ENCODE measurements at places on chromosomes 5 and 9.

GRCh38 chr5:83374547-83374946, 97.0 kb upstream of the VCAN start:
- ATAC-seq = no peak

GRCh38 chr9:7209016-7209715, 451.4 kb downstream of the KDM4C start:
- ATAC-seq = no peak

GRCh38 chr9:18891946-18892670, 140.9 kb downstream of the SAXO1 start:
- ATAC-seq = peak; percentile 27

- no peak for ATAC-seq
Measured at GRCh38 chr5:83219495-83219894, 142.1 kb downstream of the XRCC4 start.

DNA sequence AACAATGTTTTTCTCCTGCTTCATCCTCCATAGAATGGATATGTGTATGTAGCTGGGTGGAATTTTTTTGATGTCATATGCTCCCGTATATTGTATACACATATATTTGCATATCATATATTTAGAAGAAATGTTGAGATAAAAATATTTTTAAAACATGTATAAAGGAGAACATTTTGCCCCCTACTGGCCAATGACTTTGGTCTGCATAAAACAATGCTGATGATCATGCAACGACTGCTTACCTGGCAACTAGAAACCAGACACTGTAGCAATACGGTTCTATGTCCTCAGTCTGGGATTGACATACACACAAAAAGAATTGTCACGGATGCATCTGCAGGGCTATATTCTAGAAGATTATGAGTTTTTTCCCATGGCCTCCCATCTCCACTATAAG, 503.6 kb downstream of the ELAVL2 start:
- no peak for ATAC-seq

GRCh38 chr5:88553136-88553875, 284.7 kb upstream of the TMEM161B start:
- ATAC-seq = no peak

DNA sequence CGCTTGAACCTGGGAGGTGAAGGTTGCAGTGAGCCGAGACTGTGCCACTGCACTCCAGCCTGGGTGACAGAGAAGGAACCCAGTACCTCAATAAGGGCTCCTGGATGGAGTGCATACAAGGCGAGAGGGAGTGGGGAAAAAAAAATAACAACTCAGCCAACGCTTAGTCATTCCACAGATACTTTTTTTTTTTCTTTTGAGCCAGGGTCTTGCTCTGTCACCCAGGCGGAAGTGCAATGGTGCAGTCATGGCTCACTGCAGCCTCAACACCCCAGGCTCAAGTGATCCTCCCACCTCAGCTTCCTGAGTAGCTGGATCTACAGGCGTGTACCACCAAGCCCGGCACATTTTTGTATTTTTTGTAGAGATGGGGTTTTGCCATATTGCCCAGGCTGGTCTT, 59.5 kb upstream of the GGTA1 start:
- ATAC-seq = no peak

DNA sequence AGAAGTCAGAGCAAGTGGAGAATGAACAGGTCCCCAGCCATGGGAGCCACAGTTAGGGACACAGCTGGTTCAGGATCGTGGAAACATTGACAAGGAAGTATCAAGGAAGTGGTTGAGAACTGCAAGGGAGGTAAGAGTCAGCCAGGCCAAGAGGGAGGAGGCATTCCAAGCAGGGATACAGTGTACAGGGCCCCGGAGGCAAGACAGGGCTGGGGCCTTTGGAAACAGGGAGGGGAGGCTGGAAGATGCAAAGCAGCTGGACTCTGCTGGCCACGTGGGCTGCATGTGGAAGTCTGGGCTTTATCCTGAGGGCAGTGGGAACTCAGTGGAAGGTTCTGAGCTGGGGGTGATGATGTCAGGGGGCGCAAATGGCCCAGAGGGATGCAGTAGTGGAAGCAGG, 14.2 kb downstream of the CCDC180 start:
- ATAC-seq = no peak

DNA sequence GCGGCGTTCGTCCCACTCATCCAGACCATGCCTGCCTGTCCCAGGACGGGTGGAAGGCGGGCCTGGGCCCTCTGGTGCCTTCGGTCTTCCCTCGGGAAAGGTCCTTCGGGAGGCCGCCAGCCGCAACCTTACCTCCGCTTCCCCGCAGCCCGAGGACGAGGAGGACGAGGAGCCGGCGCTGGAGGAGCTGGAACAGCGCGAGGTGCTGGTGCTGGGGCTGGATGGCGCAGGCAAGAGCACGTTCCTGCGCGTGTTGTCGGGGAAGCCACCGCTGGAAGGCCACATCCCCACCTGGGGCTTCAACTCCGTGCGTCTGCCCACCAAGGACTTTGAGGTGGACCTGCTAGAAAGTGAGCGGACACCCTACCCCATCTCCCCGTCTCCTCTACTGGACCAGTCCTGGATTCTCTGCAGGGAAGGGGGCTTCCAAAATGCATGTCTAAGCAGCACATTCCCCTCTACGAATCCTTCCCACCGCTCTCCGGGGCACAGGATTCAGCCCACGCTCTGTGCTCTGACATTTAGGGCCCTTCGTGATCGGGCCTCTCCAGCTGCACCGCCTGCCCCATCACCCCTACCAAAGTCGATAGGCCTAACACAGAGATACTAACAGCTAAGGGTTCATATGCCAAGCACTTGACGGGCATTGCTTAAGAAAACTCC, 1.1 kb downstream of the ARL10 start:
- no peak for ATAC-seq

DNA sequence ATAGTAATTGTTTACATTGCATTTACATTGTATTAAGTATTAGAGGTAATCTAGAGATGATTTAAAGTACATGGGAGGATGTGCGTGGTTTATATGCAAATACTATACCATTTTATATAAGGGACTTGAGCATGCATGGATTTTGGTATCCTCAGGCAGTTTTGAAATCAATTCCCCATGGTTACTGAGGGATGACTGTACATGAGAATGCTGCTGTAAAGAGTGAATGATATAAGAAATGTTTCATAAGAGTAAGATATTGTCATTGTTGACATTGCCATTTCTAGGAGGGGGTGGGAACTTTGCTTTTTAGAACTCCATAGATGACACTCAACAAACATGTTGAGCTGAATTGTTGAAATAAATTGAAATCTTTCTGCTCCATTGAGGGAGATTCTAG, 185.0 kb downstream of the SEMA6A start:
- ATAC-seq = no peak

GRCh38 chr5:119269061-119269944, 86.5 kb upstream of the TNFAIP8 start:
- ATAC-seq = peak; percentile 16

GRCh38 chr5:6766604-6767093, 53.4 kb downstream of the TENT4A start:
- peak; percentile 68 for ATAC-seq

- no peak for ATAC-seq
Measured at GRCh38 chr5:32645246-32645645, 59.9 kb downstream of the SUB1 start.

DNA sequence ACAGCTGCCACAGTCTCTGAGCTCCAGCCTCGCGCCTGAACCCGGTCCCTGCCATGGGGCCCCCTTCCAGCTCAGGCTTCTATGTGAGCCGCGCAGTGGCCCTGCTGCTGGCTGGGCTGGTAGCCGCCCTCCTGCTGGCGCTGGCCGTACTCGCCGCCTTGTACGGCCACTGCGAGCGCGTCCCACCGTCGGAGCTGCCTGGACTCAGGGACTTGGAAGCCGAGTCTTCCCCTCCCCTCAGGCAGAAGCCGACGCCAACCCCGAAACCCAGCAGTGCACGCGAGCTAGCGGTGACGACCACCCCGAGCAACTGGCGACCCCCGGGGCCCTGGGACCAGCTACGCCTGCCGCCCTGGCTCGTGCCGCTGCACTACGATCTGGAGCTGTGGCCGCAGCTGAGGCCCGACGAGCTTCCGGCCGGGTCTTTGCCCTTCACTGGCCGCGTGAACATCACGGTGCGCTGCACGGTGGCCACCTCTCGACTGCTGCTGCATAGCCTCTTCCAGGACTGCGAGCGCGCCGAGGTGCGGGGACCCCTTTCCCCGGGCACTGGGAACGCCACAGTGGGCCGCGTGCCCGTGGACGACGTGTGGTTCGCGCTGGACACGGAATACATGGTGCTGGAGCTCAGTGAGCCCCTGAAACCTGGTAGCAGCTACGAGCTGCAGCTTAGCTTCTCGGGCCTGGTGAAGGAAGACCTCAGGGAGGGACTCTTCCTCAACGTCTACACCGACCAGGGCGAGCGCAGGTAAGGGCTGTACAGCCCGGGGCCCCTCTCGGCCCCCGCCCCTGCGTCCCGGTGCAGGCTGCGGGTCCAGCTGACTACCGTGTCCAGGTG, 509 bp downstream of the LVRN start:
- no peak for ATAC-seq

- no peak for ATAC-seq
Measured at GRCh38 chr5:102271759-102272158, 24.3 kb downstream of the SLCO4C1 start.

GRCh38 chr9:134618833-134619447, 22.7 kb upstream of the COL5A1 start:
- no peak for ATAC-seq

DNA sequence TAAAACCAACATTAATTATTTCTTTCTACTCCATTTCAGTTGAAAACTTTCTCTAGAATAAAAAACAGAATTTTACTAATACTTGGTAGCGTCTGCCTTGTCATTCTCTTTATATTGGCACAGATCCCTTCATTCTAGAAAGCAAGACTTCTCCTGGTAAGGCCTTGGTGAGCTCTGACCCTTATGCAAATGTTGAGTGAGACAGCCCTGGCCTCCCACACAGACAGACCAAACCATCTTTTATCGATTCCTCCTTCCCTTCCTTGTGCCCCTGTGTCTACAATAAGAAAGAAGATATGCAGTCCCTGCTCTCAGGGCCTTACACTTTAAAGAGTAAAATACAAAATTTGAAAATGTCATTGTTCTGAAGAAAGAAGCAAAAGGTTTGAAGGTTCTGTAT, 262.2 kb downstream of the EFNA5 start:
- ATAC-seq = no peak

DNA sequence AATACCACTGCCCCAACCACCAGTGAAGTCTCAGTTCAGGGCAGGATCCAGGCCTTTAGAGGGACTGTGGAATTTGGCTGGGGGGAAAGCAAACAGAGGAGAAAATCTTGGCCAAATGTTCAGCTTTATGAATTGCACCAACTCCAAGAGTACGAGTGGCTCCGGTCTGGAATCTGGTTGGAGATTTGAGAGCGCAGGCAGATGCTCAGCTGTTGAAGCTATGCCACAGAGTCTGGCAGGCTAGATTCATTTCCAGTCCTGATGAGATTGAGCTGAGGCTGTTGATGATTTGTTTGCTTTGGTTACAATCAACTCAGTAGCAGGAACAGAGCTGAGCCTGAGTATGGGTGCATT, 9.1 kb upstream of the HSPB3 start:
- no peak for ATAC-seq

DNA sequence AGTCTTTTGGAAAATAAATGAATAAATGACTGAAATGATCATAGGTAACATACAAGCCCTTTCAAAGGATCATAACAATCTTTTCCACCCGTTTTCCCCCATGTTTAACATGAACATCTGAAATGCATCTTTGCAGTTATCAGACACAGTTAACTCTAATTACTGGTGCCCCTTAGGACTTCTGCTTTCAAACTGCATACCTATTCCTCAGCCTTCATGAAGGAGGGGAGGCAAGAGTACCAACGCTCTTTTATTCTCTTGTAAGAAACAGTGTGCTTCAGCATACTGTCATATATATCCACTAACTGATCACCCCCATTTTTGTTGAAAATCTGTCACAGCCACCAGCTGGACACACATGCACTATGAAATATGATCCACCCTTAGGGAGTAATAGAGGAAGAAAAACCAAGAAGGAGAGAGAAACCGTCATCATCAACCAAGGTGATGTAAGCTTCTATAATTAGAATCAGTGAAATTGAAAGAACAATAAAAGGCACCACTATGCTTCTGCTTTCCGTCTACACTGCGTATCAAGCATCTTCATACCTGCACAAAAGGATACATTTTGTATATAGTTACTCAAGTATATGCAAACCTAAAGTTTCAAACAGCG, 98.7 kb downstream of the RAPGEF6 start:
- ATAC-seq = peak; percentile 94

GRCh38 chr5:5739490-5739945, 317.0 kb downstream of the ICE1 start:
- ATAC-seq = peak; percentile 77

GRCh38 chr9:20398536-20399338, 223.6 kb downstream of the MLLT3 start:
- no peak for ATAC-seq

- ATAC-seq = no peak
Measured at GRCh38 chr9:127562841-127563401, 49.2 kb upstream of the STXBP1 start.

DNA sequence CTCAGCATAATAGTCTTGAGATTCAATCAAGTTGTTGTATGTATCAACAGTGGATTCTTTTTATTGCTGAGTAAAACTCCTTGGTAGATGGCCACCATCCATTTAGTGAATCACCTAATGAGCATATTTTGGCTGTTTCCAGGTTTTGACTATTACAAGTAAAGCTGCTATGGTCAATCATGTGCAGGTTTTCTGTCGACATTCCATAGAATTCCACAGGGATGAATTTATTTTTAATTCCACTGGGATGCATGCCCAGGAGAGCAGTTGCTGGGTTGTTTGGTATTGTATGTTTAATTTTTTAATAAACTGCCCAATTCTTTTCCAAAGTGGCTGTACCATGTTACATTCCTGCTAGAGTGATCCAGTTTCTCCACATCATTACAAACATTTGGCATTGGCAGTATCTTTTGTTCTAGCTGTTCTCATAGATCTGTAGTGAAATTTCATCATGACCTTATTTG, 10.5 kb upstream of the S1PR3 start:
- no peak for ATAC-seq

DNA sequence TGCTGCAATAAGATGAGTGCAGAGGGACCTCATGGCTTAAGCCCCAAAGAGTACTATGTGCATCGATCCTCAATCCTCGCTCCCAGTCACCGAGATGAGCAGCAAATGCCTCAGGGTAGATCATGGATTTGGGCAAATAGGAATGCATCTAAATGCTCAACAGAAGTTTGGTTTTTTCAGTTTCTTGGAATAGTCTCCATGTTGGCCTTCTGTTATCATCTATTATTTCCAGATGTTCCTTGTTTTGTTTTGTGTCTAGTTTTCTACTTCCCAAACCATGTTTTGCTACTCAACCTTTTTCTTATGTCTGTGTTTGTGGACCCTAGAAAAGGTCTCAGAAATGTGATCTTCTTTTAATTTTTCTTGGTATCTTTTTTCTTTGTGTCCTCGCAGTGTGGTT, 43.5 kb upstream of the RASGRF2 start:
- no peak for ATAC-seq

- ATAC-seq = no peak
Measured at GRCh38 chr5:98111686-98112085, 661.8 kb upstream of the RGMB start.
